Muscle of leg (tissue), 16 donors: ENCODE measurements at places on chromosomes 6 and 20. TPM values are rescaled to one million over a fixed set of nuclear protein-coding genes. Genes with fewer than 3 reads are reported as not detected.

DNA sequence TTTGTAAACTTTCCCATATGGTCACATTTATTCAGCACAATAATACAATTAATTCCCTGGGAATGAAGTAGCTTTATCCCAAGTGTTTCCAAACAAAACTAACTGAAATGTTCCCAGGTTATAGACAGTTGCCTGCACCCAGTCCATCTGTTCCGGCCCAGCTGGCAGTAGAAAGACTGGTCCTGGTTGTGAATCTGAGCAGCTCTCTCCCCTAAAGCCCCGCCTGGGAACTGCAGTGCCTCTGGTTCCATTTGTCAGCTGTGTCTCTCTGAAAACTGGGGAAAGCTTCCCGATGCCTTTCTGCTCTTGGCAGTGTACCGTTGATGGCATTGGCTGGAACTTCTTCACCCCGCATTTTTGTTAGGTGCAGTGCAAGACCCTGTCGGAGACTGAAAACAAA, 8.7 kb downstream of the MTHFD1L start:
- peak overlapping the region; percentile 2 for H3K27ac ChIP-seq
- H3K36me3 ChIP-seq, result peaks cover 6% of the 10 kb centered on the region
- H3K27me3 ChIP-seq, result no peaks in the 10 kb centered on the region
- H3K4me3 ChIP-seq, result no peak overlapping the region
- peak; percentile 59 for DNase-seq
- peaks cover 40% of the 10 kb centered on the region for H3K4me1 ChIP-seq

- H3K27me3 ChIP-seq, result no peaks in the 10 kb centered on the region
- peaks cover 31% of the 10 kb centered on the region for H3K4me1 ChIP-seq
- H3K27ac ChIP-seq, result no peak overlapping the region
- H3K4me3 ChIP-seq, result no peak overlapping the region
- no peaks in the 10 kb centered on the region for H3K36me3 ChIP-seq
These were observed 38.7 kb upstream of the SLC22A2 start for GRCh38 chr6:160297310-160297709.

GRCh38 chr20:6100246-6100645, 22.6 kb downstream of the FERMT1 start:
- no peak overlapping the region for H3K4me3 ChIP-seq
- H3K27me3 ChIP-seq, result no peaks in the 10 kb centered on the region
- DNase-seq, result no peak
- no peaks in the 10 kb centered on the region for H3K4me1 ChIP-seq
- H3K27ac ChIP-seq, result no peak overlapping the region
- no peaks in the 10 kb centered on the region for H3K36me3 ChIP-seq

DNA sequence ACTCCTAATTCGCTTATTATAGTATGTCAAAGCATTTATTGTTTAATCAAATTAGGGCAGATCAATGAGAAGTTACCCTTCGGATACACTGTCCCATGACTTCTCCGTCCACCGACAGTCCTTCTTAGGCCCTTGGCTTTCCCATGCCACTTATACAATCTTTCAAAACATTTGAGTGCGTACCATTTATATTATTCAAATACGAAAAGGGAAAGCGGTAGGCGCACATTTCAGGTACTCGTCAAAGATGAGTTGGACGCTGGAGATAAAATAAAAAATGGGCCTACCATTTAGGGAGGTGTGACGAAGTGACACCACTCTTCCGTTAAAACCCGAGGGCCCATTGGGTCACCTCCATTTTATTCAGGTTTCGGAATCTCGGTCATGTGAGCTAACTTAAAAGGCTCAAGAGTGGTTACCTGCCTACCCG, 542 bp upstream of the AFG1L start:
- no peaks in the 10 kb centered on the region for H3K36me3 ChIP-seq
- peaks cover 5% of the 10 kb centered on the region for H3K4me1 ChIP-seq
- peak overlapping the region; percentile 70 for H3K4me3 ChIP-seq
- H3K27me3 ChIP-seq, result no peaks in the 10 kb centered on the region
- H3K27ac ChIP-seq, result peak overlapping the region; percentile 92
- DNase-seq, result no peak

DNA sequence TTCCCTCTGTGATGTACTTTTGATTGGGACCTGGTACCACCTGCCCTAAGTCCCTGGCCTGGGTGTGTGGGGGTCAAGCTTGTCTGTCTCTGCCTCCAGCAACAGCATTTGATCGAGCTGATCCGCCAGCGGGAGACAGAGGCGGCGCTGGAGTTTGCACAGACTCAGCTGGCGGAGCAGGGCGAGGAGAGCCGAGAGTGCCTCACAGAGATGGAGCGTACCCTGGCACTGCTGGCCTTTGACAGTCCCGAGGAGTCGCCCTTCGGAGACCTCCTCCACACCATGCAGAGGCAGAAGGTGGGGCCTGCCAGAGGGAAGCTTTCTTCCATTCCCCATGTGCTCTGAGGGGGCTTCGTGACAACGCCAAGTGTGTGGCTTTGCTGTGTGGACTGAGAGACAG, 5.4 kb downstream of the GID8 start:
- no peak for DNase-seq
- peaks cover 13% of the 10 kb centered on the region for H3K4me1 ChIP-seq
- no peak overlapping the region for H3K27ac ChIP-seq
- peaks cover 61% of the 10 kb centered on the region for H3K36me3 ChIP-seq
- H3K27me3 ChIP-seq, result no peaks in the 10 kb centered on the region

SIM1 gene
- 2.4 TPM for total RNA-seq
